ENCODE measurements at places on chromosomes 5 and 9. TPM values are rescaled to one million over a fixed set of nuclear protein-coding genes. Genes with fewer than 3 reads are reported as not detected.

The GMCL2 gene
- not detected for total RNA-seq

The UBAP2 gene
- total RNA-seq: 45.1 TPM

The SV2C gene
- total RNA-seq: not detected

The GADD45G gene
- total RNA-seq: 0.21 TPM

The BTNL8 gene
- total RNA-seq: not detected

Data from A549 treated with DMSO at 1 μM for 4 hours (cell line).